ENCODE measurements at places on chromosomes 4 and X.

GRCh38 chr4:25937801-25938200, 23.8 kb downstream of the SMIM20 start:
- DNase-seq: no peak

GRCh38 chrX:106611679-106612392, at the start of gene RADX:
Gene RADX, plus strand, starts transcription at chrX:106611978. Its CDS starts 103 bp downstream, at chrX:106612081.
- DNase-seq: peak; percentile 74

DNA sequence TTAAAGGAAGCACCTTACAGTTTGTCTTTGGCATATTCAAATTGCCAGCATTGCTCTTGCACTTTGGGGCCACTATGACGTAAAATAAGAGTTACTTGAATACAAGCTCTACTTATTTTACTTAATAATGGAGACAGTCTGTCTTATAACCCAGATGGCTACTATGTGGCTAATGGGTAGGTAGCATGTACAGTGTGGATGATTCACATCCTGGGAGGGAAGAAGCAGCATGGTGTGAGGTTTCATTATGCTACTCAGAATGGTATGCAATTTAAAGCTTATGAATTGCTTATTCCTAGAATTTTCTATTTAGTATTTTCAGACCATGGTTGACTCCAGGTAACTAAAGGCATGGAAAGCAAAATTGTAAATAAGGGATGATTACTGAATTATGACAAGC, 761.8 kb upstream of the ATOH1 start:
- DNase-seq: no peak

DNA sequence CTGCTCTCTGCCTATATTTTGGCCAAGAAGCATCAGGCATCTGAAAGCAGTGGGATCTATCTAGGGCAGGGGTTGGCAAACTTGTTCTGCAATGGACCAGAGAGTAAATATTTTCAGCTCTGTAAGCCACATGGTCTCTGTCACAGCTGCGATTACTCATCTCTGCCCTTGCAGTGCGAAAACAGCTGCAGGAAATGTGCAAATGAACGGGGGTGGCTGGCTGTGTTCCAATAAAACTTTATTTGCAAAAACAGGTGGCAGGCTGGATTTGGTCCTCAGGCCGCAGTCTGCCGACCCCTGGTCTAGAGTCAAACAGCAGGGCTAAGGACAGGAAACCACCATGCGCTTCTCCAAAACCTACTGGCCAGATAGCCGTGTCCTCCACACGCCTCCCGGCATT, 48.6 kb downstream of the ACOX3 start:
- no peak for DNase-seq

- DNase-seq: no peak
These were observed 638.7 kb upstream of the TENM3 start for GRCh38 chr4:181604546-181604945.

GRCh38 chr4:145176641-145177432, 3.6 kb downstream of the OTUD4 start:
- no peak for DNase-seq

DNA sequence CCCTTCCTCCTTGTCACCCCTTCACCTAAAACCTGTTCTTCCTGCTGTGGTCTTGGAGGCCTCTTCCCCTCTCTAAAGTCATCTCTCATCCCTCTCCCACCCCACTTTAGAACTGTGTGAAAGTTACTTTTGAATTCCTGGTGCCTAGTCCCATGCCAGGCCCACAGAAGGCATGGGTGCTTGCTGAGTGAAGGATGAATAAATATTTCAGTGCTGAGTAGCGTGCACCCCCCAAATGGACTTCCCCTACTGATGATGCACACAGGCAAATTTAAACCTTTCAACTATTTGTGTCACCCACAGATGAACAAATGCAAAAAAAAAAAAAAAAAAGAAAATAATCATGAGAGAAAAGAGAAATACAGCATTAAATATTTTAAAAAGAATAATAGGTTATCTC, 19.8 kb downstream of the PSMD10 start:
- DNase-seq: no peak

- DNase-seq: no peak
These were observed 470.5 kb downstream of the BCOR start for GRCh38 chrX:39627257-39627656.

GRCh38 chr4:124851741-124852140, 139.2 kb upstream of the ANKRD50 start:
- no peak for DNase-seq

DNA sequence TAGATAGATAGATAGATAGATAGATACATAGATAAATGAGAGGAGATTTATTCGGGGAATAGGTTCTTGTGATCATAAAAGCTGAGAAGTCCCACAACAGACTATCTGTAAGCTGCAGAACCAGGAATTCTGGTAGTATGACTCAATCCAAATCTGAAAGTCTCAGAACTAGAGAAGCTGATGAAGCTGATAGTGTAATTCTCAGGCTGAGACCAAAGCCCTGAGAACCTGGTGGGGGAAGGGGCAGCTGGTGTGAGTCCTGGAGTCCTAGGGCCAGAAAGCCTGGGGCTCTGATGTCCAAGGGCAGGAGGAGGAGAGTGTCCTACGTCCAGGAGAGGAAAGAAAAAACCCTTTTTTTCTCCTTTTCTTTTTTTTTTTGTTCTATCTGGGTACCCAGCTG, 8.0 kb upstream of the BANK1 start:
- no peak for DNase-seq

- no peak for DNase-seq
These were observed 55.0 kb downstream of the ANXA3 start for GRCh38 chr4:78606530-78607095.

DNA sequence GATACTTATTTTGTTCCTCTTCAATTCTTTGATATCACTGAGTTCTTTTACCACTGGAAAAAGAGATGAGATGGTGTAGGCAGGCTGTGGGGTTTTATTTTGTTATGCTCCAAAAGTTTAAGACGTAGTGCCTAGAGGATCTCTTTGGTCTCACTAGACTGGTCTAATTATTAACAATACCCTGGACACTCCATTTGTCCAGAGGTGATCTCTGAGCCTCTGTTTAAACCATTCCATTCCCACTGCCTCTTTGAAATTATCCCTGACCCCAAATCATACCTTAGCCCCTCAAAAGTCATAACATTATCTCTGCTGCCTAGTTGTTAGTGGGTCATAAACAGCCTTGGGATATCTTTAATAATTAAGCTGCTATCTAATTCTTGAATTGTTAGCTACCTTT, 24.2 kb downstream of the SMPX start:
- no peak for DNase-seq

GRCh38 chr4:159766241-159766640, 663.4 kb downstream of the RAPGEF2 start:
- DNase-seq: no peak

DNA sequence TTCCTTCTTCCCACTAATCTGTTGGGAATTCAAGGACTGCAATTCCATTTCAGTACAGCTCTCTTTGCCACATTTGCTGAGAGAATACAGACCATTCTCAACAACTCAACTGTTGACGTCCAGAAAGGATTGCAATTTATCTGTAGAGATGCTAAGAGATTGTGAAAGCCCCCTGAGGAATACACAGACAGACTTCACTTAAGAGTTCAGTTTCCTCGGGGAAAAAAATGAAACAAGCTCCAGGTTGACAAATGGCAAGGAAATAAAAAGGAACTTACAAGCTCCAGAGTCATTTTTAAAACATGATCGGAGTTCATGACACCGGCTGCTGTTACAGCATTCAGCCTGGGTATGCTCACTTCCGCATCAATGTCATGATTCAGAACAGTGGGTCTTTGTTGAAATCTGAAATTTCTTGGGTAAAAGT, 13.8 kb downstream of the TLR10 start:
- DNase-seq: no peak

DNA sequence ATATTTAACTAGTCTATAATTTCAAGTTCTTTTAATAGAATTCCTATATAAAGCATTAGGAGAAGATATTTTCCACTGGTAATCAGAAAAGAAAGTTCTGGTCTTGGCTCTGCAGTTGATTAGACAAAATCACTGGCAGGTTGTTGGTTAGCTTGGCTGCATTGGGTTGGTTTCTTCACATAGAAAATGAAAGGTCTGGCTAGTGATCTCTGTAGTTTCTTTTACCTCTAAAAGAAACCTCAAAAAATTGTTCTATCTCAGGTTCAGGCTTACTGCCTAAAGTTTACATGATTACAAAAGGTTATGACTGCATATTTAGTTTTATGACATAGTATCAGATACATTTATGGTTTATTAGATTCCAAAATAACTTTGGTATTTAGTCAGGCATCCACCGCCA, 95.8 kb upstream of the NAP1L5 start:
- no peak for DNase-seq

DNA sequence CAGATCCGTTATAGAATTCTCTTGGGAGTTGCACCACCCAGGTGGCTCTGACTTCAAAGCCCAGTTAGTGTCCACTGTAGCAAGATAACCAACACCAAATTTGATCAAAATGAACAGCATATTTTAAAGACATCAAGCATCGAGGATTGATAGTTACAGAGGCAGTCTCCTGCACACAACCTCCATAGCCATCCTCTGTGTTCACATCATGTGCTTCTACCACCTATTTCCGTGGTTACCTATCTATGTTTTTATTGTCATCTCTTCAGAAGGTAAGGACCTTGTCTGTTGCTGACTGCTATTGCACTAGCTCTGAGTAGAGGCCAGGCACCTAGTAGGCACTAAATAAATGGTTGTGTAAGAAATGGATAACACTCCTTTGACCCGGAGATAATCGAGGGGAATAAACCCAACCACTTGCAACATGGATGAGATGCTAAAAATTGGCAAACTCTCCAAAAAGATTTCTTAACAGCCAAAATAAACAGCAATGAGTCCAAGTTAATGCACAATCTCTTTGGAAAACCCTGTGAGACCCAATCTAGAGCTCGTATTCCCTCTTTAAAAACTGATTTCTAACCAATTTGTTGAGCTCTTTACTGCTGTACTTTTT, 14.7 kb upstream of the C1QTNF7 start:
- no peak for DNase-seq

DNA sequence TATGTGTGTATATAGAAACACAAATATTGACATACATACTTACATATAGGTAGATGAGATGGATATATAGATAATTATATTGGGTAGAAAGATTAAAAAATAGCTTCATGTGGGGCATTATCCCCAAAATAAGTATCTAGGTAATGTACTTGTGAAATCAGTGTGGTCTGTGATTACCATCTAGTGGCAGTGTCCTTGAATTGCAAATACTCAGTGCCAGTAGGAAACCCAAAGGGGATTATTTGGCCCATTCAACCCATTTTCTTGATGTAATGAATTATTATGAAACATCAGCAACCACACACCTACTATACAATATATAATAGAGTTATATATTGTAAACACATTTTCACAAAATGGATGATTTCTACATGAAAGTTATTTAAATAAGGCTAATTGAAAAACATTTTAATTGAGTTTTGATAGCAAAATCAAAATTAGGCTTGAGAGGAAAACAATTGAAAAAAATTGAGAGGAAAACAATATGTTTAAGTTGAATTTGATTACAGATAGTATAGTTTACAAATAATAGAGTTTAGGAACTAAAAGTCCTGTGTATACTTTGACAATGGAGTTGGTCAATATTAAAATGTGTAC, 389.4 kb downstream of the GALNTL6 start:
- DNase-seq: no peak

GRCh38 chrX:149230689-149231088, 274.4 kb downstream of the IDS start:
- no peak for DNase-seq

DNA sequence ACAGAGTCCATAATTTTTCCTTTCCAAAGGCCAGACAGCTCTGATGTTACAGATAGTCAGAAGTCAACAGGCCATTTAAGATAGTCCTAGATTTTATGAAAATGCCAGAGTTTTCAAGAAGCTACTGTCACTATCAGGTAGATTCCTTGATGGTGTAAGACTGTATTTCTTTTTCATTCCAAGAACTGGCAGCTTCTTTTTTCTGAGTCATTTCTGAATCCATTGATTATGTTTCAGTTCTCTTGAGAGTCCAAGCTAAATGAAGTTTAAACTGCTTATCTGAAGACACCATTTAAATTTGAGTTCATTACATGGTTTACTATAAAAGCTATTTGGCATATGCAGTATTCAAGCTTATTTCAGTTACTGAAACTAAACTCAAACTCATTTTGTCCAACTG, 44.6 kb downstream of the RASSF6 start:
- DNase-seq: no peak

DNA sequence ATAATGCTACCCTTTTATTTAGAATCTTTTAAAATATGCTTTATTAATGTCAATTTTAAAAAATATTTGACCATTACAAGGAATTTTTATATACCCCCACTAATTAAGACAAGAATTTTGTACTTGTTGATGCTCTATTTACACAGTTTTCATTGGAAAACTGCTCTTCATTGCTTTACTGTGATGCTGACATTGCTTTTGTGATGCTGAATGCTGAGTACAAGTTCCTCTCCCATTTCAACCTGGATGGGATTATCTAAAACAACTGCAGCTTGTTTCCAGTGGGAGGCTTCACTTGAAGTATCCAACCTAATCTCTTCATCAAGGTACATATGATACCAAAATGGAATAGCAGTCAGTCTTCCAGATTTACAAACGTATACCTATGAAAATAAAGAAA, 21.2 kb downstream of the TMEM184C start:
- DNase-seq: no peak

- DNase-seq: no peak
These were observed 79.5 kb upstream of the MAGEB10 start for GRCh38 chrX:27728291-27728690.

GRCh38 chrX:101488796-101489195, 3.5 kb downstream of the ARMCX4 start:
- no peak for DNase-seq

- DNase-seq: no peak
These were observed 163.6 kb downstream of the CBR4 start for GRCh38 chr4:168846414-168846813.

DNA sequence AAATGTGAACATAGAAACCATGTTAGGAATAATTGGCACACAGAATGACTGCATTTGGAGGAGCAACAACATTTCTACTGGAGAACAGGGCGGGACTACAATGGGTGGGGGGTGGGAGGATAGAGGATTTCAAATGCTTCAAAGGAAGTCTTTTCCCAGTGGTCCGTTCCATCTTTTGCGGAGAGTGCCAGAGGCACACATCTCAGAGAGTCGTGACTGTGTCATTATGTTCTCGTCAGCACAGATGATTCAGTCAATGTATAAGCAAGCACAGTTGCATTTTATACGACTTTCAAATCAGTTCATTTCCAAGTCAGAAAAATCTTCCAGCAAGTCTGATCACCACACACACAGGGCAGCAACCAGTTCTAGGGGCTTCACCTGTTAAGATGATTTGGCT, 22.7 kb upstream of the GPR50 start:
- no peak for DNase-seq

GRCh38 chrX:31508338-31508737, 436.5 kb upstream of the FTHL17 start:
- DNase-seq: no peak

GRCh38 chrX:129193357-129193756, 329.9 kb downstream of the SMARCA1 start:
- DNase-seq: no peak

DNA sequence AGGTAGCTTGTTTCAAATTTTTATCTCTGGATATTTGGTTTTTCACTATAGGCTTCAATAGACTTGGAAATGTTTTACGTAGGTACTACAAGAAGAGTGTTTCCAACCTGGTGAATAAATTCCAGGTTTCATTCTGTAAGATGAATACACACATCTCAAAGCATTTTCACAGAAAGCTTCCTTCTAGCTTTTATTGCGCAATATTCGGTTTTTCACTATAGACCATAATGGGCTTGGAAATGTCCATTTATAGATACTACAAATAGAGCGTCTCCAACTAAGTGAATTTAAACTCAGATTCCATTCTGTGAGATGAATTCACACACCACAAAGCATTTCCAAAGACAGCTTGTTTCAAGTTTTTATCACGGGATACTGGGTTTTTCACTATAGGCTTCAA, 857.7 kb upstream of the HS3ST1 start:
- no peak for DNase-seq
